ENCODE measurements at places on chromosomes 2 and 18.

GRCh38 chr18:44686156-44686555 lies 5.5 kb downstream of the SETBP1 start:
- DNase-seq, result no peak

DNA sequence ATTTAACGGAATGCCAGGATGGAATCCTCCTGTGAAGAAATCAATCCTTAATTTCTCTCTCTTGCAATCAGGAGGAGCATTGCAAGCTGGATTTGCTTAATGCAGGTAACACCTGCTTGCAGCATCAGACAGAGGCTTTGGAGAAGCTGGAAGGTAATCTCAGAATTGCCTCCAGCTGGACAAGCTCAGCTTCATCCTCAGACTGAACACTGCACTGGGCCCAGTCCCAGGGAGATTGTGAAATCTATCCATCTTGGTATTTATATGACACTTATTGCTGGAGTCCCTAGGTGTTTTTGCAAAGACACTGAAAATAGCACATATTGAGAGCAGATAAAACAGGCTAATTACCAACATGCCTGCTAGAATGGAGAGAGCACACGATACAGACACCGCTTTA lies 179.4 kb upstream of the SESTD1 start:
- DNase-seq, result peak; percentile 10

DNA sequence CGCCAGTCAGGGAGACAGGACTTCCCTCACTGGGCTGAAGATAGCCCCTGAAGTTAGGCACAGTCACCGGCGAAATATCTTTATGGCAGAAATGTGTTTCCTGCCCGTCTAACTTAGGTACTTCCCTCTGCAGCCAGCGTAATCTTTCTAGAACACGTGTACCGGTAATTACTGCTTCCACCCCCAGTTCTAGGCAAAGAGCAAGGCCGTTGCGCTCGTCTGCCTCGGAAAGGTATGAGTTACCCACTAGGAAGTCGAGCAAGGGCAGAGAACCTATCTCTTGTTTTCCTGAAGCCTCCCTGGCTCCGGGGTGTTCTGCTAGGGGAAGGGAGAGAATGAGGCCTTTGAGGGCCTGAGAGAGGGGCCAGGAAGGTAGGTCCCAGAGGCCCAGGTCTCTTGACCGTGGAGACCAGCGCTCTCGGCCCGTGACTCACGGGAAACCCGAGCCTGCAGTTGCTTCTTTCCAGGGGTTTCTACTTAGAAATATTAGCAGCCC lies 70.0 kb downstream of the TWSG1 start:
- DNase-seq, result no peak

- peak; percentile 44 for DNase-seq
Measured at GRCh38 chr18:48539406-48540250, 797 bp downstream of the CTIF start.

DNA sequence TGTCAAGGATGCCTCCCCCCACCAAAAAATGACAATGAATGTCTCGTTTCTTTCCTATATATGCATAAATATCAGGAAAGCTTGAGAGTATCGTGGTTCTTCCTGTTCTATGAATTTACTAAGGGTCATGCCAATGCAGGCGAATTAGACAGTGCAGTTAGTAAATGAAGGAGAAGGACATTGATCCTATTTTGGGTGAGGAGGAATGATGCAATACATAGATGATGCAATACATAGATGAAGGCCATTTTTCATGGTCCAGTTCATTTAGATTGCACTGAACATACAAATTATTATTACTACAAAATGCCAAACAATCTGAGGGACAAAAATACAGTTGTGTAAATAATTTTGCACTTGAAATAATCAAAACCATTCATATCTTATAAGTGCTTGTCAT lies 1265.0 kb downstream of the LRP1B start:
- DNase-seq, result no peak

GRCh38 chr2:228140934-228141528 lies 40.5 kb downstream of the SPHKAP start:
- no peak for DNase-seq

DNA sequence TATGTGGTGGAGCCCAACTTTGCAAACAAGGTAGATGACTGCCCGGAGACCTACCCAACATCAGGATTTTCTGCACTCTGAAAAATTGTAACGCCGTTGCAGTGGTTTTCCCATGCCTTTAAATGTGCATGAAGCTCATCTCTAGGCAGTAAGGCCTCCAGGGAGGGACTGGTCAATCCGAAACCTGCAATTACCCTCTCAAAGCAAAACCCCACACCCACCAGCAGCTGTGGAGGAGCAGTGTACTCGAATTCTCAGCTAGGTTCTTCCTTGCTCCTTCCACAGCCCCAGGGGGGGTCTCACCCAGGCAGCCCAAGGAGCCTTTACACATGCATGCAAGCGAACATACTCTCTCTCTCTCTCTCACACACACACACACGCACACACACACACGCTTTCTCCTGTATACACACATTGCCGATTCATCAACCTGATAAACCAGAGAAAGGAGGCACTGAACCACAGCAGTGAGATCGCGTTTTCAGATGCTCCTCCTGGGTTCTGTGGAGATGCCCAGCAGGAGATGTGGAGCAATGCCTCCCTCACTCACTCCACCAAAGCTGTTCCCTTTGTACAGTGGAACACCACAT lies 109.2 kb downstream of the VIT start:
- no peak for DNase-seq

GRCh38 chr2:103284750-103285149 lies 522.9 kb downstream of the TMEM182 start:
- DNase-seq, result no peak

DNA sequence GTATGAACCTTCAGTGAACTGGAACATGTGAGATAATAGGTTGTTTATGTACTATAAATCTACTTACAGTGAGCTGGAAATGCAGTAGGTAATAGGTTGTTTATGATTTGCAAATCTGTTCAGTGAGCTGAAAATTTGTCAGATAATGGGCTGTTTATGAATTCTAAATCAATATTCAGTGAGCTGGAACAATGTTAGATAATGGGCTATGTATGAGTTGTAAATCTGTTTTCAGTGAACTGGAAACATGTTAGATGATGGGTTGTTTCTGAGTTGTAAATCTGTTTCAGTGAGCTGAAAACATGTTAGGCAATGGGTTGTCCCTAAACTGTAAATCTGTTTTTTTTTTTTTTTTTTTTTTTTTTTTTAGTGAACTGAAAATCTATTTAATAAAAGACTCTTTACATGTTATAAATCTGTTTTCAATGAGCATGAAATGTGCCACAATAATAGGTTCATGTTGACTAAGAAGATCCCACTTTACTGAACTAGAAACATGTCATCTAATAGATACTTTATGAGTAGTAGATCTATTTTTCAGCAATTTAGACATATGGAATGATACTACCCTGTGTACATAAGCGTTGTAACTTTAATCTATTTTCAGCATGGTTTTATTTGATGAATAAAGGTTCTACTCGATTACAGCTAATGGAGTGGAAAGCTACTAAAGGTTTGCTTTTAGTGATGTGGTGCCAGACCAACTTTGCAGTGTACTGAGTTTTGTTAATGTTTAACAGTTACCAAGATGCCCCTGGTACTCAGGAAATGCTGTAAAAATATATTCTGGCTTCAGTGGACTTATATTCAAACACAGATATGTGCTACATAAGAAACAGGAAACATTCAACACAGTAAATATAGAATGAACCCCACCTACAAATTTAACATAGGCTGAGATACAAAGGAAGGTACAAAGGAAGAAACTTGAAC lies 1471.8 kb downstream of the LRP1B start:
- DNase-seq, result no peak

- no peak for DNase-seq
Measured at GRCh38 chr2:12720278-12720620, 3.5 kb downstream of the TRIB2 start.
